ENCODE measurements at places on chromosomes 16 and 17. TPM values are rescaled to one million over a fixed set of nuclear protein-coding genes. Genes with fewer than 3 reads are reported as not detected.

The ADAD2 gene
- total RNA-seq: not detected

The VTN gene
- total RNA-seq: 0.23 TPM

The ALOX15B gene
- not detected for total RNA-seq

The HOXB13 gene
- not detected for total RNA-seq

The MYH13 gene
- total RNA-seq: not detected

The CACNG4 gene
- total RNA-seq: not detected

The ANKRD40 gene
- total RNA-seq: 35.9 TPM

The LPO gene
- not detected for total RNA-seq
